Endothelial cell of coronary artery (primary cell): ENCODE measurements at places on chromosomes 5 and 9. TPM values are rescaled to one million over a fixed set of nuclear protein-coding genes. Genes with fewer than 3 reads are reported as not detected.

RASGEF1C gene
- not detected in 2 replicates for total RNA-seq

SPATA31D4 gene
- total RNA-seq, result not detected in 2 replicates

SPATA6L gene
- 0.47 and 1.3 TPM in 2 replicates for total RNA-seq

LCN1 gene
- 0.66 TPM in 1 of 2 replicates, not detected in the other for total RNA-seq

OTULIN gene
- 15.4 and 18.0 TPM in 2 replicates for total RNA-seq

ADAMTS13 gene
- total RNA-seq, result 0.27 and 1.3 TPM in 2 replicates

KLF9 gene
- total RNA-seq, result 14.4 and 37.5 TPM in 2 replicates

PCDHGA6 gene
- 2.2 and 2.8 TPM in 2 replicates for total RNA-seq
